ENCODE measurements at places on chromosomes 3 and 15. TPM values are rescaled to one million over a fixed set of nuclear protein-coding genes. Genes with fewer than 3 reads are reported as not detected.

The SLC15A2 gene
- 2.2 TPM for total RNA-seq

The CCDC9B gene
- 27.5 TPM for total RNA-seq

The VWA5B2 gene
- 1.4 TPM for total RNA-seq

The CELF6 gene
- total RNA-seq: 1.5 TPM

The FAM131A gene
- 41.1 TPM for total RNA-seq

The POC1A gene
- 2.2 TPM for total RNA-seq

The AGBL1 gene
- 0.40 TPM for total RNA-seq

The SLC24A5 gene
- total RNA-seq: not detected

The TRIP4 gene
- total RNA-seq: 24.7 TPM

The SH2D7 gene
- 6.0 TPM for total RNA-seq

The KY gene
- total RNA-seq: 0.41 TPM

The HYAL3 gene
- 1.2 TPM for total RNA-seq

All from transverse colon (tissue), 4 donors.